NCI-H2081 (cell line): ENCODE measurements at places on chromosomes 16 and 17.
A peak's percentile ranks its signal among the peaks of the same experiment; 100 is the strongest.

GRCh38 chr17:73394512-73395450 lies 83.0 kb upstream of the CDC42EP4 start:
- no peak for DNase-seq

- DNase-seq = no peak
Observed at GRCh38 chr17:39716879-39717536, 13.3 kb downstream of the MIEN1 start.

DNA sequence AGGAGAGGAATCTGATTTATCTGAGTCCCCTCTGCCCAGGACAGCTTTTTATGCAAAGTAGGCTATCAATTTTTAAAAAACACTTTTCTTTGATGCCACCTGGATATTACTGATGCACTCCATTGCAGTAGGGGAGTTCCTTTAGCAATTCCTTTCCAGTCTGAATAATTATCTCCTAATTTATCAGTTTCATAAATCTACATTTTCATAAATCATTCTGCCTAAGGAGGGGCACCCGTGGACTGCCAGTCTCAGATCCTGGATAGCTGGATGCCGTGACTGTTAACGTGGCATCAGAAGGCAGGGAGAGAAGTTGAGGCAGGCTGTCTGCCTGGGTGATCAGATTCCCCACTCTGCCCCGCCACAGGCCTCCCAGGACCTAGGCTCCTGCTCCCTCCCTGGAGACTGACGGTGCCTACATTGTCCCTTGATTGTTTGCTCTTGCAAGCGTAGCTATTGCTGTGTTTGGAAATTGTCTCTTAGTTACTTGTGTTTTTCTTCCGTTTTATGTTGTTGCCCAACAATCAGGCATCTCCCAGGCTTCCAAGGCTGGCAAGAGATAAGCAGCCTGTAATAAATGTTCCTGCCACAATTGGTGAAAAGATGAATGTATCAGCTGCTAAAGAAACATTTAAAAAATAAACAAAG lies 75.2 kb downstream of the KATNIP start:
- peak; percentile 56 for DNase-seq

DNA sequence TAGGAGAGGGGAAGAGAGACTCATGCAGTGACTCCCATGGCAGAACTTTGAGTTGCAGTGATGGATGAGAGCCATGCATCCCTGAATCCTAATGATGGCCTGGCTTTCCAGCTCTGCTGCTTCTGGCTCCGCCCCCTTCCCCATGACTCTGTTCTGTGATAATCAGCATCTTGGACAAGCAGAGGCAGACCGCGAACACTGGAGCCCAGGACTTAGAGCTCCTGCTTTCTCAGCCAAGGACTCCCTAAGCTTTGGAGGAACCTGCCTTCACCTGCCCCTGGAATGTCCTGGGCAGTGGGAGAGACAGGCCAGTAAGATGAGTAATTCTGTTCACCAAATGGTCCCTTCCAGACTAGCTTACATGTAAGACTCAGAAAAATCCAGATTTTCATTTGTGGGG lies 12.5 kb downstream of the CCDC92B start:
- DNase-seq = no peak

- DNase-seq = no peak
Observed at GRCh38 chr17:37831986-37832385, 87.1 kb upstream of the HNF1B start.

GRCh38 chr17:3104322-3104721 lies at the start of gene OR1D2:
OR1D2 (minus strand) TSS chr17:3104422; CDS start chr17:3092996, 11,426 bp downstream.
- DNase-seq = no peak

DNA sequence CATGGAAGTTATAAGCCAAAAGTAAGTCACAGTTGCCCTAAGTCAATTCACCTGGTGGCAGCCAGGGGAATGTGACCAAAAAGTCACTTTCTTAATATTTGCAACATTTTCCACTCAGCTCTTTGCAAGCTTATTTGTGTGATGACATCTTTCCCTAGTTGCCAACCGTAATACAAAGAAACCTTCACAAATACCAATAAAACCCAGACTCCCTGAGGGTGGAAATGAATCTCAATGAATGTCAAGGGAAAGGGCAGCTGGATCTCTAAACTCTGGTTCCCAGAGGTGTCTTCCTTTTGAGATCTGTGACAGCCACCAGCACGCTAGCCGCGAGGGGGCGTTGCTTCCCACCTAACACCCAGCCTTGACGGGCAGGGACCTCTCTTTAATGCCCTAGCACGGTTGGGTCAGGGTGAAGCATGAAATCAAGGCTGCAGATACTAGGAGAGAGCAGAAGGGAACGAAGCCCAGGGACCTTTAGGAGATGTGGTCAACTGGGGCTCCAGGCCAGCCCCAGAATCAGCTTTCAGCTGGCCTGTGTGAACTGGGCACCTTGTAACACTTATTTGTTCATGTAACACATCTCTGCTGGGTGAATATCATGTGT lies 82.2 kb downstream of the CMC2 start:
- no peak for DNase-seq

- no peak for DNase-seq
Observed at GRCh38 chr17:61457226-61457983, 5.2 kb downstream of the TBX4 start.

- DNase-seq = no peak
Observed at GRCh38 chr16:88084881-88085280, 133.6 kb downstream of the BANP start.

- DNase-seq = no peak
Observed at GRCh38 chr17:35046740-35047283, 16.7 kb downstream of the RFFL start.

- DNase-seq = no peak
Observed at GRCh38 chr17:40560592-40561293, 4.5 kb downstream of the CCR7 start.

GRCh38 chr16:19997264-19997663 lies 76.4 kb downstream of the GPR139 start:
- no peak for DNase-seq
